ENCODE measurements at places on chromosomes 2 and 18.

GRCh38 chr2:68185541-68186164, 28.0 kb downstream of the PNO1 start:
- DNase-seq, result peak; percentile 35

GRCh38 chr2:181306785-181307184, 150.4 kb upstream of the ITGA4 start:
- DNase-seq, result no peak

GRCh38 chr2:11744631-11745394, 1.6 kb upstream of the LPIN1 start:
- DNase-seq, result no peak

DNA sequence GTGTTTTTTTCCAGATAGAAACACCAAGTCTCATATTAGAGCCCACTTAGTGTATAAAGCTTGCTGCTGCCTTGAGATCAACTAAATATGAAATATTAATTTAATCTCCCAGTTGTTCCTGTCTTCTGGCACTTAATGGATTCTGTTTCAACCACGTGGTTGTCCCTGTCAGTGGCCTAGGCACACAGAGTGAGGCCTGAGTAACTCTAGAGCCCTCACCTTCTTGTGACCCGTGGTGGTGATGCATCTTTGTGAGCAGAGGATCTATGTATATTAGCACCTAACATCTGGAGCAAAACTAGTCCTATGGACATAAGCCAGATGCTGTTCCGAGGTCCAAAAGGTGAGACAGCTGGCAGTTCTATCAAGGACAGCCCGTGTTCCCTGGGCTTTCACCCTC, 74.8 kb downstream of the FEZ2 start:
- DNase-seq, result no peak

- DNase-seq, result no peak
Measured at GRCh38 chr2:108937367-108938017, 51.5 kb downstream of the EDAR start.

DNA sequence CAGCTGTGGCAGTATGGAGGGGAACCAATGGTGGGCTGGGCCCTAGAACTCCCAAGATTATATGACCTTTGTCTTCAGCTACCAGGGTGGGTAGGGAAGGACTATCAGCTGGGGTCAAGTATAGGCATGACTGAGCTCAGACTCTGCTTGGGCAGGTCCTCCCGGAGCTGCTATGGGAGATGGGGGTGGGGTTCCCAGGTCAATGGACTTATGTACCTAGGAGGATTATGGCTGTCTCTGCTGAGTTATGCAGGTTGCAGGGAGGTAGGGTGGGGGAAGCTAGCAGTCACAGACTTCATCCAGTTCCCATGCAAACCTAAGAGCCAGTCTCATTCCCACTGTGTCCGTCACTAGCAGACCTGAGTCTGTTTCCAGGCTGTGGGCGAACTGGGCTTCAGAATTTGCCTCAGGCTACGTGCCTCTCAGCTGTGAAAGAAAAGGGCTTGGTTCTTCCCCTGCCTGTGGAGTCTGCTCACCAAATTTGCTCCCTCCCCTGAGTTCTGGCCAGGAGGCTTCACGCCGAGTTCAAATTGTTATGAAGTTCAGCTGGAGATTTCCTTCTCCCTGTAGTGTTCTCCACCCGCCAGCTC, 985.8 kb upstream of the NRXN1 start:
- DNase-seq, result no peak
